Stimulated activated CD8-positive, alpha-beta memory T cell treated with anti-CD3 and anti-CD28 coated beads, Interleukin-2, amount 100 ng/mL, for 1 hour (primary cell): ENCODE measurements at places on chromosomes 3 and 15.

DNA sequence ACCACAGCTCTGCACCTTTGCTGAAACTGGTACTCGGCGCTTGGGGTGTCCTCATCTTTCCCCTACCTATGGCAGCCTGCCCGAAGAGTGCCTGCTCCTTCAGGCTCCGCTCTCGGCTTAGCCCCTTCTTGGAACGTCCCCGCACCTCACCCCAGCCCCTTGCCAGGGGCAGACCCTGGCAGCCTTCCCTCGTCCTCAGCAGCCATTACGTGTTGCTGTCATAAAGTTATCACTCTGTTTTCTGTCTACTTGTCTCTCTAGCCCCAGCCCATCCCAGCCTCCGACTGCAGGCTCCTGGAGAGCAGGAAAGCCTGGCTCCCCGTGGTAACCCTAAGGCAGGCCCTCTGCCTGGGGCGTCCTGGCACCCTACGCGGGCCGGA lies 5.1 kb upstream of the BAHD1 start:
- no peak for DNase-seq

DNA sequence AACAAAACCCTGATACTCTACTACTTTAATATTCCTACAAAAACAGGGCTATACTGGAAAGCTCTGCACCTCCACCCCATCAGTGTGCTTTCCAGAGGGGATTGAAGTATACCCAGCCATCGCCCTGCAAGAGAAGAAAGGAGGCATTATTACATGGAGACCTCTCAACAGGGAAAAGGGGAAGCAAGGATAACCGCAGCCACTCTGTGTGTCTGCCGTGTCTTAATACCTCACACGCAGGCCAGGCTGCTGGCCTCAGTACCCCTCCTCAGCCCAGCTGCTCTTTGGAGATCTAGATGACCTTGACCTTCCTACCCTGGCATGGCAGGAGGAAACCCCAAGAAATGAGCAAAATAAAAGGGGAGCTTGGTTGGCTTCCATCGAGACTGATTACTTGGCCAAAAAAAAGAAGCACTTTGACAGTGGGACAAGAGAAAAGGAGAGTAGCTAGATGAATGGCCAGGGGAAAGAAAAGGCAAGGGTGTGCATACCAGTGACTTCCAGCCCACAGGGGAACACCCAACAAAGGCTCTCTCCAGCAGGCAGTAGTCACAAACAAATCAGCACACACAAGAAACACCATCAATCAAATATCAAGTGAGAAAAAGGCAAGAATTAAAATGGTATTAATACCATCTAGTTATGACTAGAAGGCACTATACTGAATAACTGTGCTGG lies 129.4 kb downstream of the STT3B start:
- no peak for DNase-seq

DNA sequence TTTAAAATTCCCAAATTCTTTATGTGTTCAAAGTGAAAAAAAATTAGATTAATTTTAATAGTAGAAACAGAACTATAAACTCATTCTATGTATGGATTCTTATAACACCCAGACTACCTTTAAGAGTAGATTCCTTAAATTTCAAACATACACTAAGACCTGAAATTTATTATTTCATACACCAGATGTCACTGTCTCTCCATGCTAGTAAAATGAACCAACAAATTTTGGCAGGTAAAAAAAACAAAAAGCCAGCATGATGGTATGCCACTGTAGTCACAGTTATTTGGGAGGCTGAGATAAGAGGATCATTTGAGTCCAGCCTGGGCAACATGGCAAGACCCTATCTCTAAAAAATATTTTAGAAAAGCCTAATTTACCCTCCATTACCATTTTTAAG lies 461.3 kb upstream of the NAALADL2 start:
- DNase-seq, result no peak

DNA sequence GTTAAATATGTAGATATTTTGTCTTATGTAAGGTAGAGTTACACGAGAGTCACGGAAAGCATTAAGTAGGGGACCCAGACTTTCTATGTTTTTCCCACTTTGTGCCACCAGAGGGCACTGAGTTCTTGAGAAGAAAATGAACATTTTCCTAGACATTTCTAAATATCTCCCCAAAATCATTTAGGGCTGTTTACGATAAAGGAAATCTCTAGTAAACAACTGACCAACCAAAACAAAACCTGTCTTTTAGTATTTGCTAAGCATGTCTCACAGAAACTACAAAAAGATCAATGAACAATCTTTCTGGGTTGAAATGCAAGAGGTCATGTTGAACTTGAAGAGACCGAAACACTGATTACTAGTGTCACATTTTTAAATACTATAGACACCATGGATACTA lies 16.1 kb downstream of the POU1F1 start:
- DNase-seq, result no peak

DNA sequence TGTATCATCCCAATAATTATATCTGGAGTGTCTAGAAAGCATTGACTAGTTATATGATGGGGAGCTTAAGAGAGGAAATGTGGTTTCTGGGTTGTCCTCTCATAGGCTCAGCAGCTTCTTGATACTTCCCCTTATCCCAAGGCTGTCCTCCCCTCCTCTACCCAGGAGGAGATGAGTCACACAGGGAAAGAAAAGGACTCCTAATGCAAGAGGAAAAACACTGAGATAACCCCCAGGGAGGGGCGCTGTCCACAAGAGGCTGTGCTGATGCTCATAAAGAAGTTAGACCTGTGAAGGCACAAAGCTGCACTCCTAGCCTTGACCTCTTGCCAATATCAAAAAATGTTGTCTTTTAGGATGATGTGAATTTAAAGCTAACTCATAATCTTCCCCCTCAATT lies 28.8 kb upstream of the GYG1 start:
- no peak for DNase-seq
